HCT116 (cell line): ENCODE measurements at places on chromosomes 5 and 9.

DNA sequence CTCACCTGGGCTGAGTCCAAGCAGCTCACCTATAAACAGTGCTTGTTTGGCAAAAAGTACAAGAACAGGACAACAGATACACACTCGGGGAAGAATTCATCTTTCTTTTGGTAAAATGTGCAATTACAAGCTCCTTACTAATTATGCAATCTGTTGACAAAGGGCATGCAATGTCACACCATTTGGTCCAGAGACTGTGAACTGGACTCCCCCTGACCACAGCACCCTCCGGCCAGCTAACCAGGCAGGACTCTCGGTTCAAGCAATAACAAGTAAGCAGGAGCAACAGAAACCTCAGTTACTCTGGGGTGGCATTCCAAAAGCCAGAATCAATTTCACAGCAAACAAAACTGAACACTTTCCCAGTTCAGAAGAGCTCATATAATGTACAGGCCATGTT is 113.8 kb downstream of the GNAQ start:
- DNase-seq = no peak
- H3K27me3 ChIP-seq = no peaks in the 10 kb centered on the region
- no peaks in the 10 kb centered on the region for H3K36me3 ChIP-seq
- no peak overlapping the region for H3K27ac ChIP-seq
- peaks cover 3% of the 10 kb centered on the region; the same call in 1 of the 2 replicates for H3K4me1 ChIP-seq

GRCh38 chr5:170632985-170633234 is 129.1 kb downstream of the KCNIP1 start:
- H3K27ac ChIP-seq = peak overlapping the region; percentile 64
- peak overlapping the region; percentile 54 for H3K4me3 ChIP-seq
- H3K4me1 ChIP-seq = peaks cover 11% of the 10 kb centered on the region
- no peaks in the 10 kb centered on the region for H3K27me3 ChIP-seq
- H3K36me3 ChIP-seq = no peaks in the 10 kb centered on the region

- no peak overlapping the region for H3K4me3 ChIP-seq
- DNase-seq = peak; percentile 7
- no peaks in the 10 kb centered on the region for H3K4me1 ChIP-seq
- H3K27me3 ChIP-seq = no peaks in the 10 kb centered on the region
- no peaks in the 10 kb centered on the region for H3K36me3 ChIP-seq
Observed at GRCh38 chr9:81626511-81626910, 62.8 kb downstream of the TLE1 start.

- H3K4me3 ChIP-seq = no peak overlapping the region
- peaks cover 14% of the 10 kb centered on the region for H3K4me1 ChIP-seq
- no peak overlapping the region for H3K27ac ChIP-seq
- no peak for DNase-seq
- H3K36me3 ChIP-seq = no peaks in the 10 kb centered on the region
Observed at GRCh38 chr9:96294159-96294545, 7.8 kb downstream of the HSD17B3 start.

GRCh38 chr9:134208310-134208841 is 44.0 kb upstream of the RNU6ATAC start:
- no peaks in the 10 kb centered on the region for H3K27me3 ChIP-seq
- no peaks in the 10 kb centered on the region for H3K36me3 ChIP-seq
- H3K27ac ChIP-seq = no peak overlapping the region
- no peak for DNase-seq
- H3K4me1 ChIP-seq = no peaks in the 10 kb centered on the region

DNA sequence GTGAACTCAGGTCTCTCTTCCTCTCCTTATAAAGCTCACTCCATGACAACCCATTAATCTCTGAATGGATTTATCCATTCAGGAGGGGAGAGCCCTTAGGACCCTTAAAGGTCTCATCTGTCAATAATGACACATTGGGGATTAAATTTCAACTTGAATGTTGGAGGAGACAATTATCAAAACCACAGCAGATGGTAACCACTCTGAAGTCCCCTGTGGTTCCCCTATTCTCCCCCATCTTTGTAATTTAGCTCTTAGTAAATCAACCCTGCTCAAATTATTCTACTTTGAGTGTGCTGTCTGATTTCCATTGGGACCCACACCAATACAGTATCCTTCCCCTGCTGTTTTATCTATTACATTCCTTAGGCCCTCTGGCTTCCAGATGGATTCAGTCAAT is 72.0 kb upstream of the RAI14 start:
- no peaks in the 10 kb centered on the region for H3K36me3 ChIP-seq
- DNase-seq = no peak
- H3K4me3 ChIP-seq = no peak overlapping the region
- H3K27ac ChIP-seq = no peak overlapping the region

GRCh38 chr9:79432485-79432884 is 139.3 kb upstream of the TLE4 start:
- no peaks in the 10 kb centered on the region for H3K27me3 ChIP-seq
- H3K36me3 ChIP-seq = no peaks in the 10 kb centered on the region
- H3K4me1 ChIP-seq = no peaks in the 10 kb centered on the region
- no peak for DNase-seq

- no peak for DNase-seq
- no peaks in the 10 kb centered on the region for H3K4me1 ChIP-seq
- H3K4me3 ChIP-seq = no peak overlapping the region
- H3K27ac ChIP-seq = no peak overlapping the region
Observed at GRCh38 chr5:147893820-147894219, 12.5 kb downstream of the C5orf46 start.
